AG04449 (cell line): ENCODE measurements at places on chromosomes 5 and 9.

DNA sequence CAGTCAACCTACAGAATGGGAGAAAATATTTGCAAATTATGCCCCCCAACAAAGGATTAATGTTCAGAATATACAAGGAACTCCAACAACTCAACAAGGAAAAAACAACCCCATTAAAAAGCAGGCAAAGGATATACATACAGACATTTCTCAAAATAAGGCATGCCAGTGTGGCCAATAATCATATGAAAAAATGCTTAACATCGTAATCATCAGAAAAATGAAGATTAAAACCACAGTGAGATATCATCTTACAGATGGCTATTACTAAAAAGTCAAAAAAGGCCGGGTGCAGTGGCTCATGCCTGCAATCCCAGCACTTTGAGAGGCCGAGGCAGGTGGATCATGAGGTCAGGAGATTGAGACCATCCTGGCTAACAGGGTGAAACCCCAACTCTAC, 103.2 kb downstream of the KLHL3 start:
- DNase-seq = no peak

- no peak for DNase-seq
These were observed 7.2 kb downstream of the SPATA31E1 start for GRCh38 chr9:87889882-87890252.

DNA sequence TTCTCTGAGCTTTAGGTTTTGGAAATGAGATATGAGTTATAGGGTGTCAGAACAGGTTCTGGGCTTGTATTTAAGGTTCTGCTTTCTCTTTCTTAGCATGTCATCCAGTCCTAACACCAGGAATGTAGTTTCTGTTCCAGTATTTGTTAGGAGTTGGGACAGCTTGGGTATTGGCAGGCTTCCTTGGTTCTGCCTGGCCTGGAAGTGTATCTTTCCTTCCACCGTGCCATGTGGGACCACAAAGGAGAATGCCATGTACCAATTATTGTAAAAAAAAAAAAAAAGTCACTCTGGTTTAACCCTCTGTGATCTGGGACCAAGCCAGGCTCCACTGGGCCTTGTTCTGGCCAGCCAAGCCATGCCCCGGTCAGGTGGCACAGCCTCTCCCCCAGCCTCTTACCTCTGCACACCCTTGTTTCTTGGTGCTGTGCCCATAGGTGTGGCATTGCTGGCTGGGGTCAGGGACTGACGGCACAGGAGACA, 47.8 kb downstream of the ARHGAP26 start:
- DNase-seq = no peak

- no peak for DNase-seq
These were observed 53.1 kb upstream of the IER5L start for GRCh38 chr9:129231022-129231739.

GRCh38 chr9:92446536-92446935, 22.3 kb upstream of the OMD start:
- no peak for DNase-seq

DNA sequence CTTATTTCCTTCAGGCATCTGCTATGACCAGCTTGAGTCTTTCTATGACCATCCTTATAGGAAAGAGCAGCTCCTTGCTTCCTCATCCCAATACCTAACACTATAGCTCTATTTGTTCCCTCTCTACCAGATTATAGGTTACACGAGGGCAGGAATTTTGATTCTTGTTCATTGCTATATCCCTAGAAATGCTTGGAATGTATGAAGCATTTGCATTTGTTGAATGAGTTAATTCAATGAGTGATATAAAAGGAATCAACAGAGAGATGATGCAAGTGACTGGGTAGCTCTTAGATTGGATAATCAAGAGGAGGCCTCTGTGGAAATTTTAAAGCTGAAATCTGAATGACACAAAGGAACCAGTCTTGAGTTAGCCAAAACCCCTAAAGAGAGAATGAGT, 13.9 kb downstream of the ZCCHC9 start:
- DNase-seq = peak; percentile 44

GRCh38 chr5:180173875-180174586, 35.0 kb downstream of the RASGEF1C start:
- DNase-seq = no peak

DNA sequence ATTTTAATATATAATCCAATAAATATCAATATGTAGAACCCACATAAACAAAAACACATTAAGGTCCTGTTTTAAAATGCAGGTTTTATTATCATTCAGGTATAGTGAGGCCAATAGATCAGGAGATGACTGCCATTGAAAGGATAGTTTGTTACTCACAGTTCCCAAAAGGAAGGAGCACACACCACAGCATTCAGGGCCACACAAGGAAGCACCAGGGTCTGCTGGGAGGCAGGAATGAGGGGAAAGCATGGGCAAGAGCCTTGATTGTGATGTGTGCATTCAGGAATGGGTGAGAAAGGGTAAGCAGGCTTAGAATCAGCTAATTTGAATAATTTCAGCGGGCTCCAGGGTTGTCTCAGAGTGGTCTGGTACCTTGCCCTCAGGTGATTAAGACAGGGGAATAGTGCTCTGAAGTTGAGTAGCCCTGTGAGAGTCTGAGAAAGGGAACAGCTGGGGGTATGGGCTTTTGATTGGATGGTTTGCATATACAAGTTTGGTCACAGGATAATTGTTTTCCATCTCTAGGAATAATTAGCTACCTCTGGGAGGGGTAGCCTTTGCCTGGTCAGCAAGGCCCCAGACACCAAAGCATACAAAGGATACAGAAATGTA, 19.8 kb upstream of the OTULIN start:
- no peak for DNase-seq

DNA sequence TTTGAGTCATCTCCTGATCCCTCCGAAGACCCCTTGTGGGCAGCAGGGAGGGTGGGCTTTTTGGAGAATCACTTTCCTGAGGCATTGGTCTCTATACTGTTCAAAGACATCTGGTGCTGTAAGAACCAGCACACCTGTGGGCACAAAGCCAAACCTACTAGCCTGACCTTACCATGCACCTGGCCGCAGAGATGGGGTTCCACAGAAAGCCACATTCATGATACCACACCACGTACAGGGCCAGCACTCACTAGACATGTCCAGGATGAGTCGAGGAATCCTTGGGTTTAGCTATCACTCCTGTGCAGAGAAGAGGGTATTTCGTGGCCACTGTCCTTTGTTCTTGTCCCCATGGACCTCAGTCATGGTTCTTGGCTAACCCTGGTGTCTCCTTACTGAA, 203.4 kb downstream of the CACNA1B start:
- DNase-seq = no peak

DNA sequence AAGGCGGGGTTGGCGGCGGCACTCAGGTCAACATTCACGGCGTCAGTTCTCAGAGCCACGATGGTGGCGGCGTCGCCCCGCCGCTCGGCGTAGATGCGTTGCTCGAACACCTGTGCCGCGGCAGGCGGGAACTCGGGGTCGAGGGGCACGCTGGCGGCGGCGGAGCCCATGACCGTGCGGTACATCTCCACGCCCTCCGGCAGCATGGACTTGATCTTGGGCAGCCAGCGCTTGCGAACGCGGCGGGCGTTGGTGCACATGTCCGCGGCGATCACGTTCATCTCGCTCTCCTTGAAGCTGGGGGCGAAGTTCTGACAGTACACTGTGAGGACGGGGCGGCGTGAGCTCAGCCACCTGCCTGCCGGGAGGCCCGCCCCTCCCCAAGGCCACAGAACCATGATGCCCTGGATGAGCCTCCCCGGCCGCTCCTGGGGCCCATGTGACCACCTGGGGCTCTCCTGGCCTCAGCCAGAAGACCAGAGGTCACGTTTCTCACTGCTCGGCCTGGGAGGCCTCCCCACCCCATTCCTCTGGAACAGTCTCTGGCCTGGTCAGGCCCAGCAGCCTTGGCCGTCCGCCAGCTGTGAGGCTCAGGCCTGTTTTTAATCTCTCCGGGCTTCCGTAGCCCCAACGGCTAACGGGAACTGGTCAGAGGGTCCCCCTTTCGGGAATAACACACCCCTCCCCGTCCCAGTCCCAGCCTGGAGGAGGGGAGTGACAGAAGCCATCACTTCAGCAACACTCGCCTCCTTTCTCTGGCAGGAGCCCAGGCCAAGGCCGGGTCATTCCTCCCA, 50.7 kb upstream of the UBAC1 start:
- DNase-seq = no peak

DNA sequence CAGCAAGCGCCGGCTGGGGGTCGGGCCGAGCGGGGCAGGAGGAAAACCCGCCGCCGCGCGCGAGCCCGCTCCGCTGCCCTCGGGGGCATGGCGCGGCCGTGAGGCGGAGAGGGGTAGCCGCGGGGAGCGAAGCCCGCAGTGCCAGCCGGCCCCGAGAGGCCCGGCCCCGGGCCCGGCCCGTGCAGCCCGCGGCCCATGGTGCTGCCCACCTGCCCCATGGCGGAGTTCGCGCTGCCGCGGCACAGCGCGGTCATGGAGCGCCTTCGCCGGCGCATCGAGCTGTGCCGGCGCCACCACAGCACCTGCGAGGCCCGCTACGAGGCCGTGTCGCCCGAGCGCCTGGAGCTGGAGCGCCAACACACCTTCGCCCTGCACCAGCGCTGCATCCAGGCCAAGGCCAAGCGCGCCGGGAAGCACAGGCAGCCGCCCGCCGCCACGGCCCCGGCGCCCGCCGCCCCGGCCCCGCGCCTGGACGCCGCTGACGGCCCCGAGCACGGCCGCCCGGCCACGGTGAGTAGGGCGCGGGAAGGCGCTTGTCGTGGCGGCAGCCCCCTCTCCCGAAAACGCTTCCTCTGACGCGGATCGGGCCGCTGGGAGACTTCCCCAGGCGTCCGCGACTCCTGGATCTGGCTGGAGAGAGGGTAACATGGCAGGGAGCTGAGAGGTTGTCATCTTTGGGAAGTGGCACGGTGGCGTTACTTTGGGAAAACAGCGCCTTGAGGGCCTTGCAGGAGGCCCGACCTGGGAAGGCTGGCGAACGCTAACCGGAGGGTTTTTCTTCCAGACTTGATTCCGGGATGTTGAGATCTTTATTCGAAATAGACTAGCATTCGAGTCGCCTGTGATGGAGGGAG, 523 bp downstream of the MAML1 start:
- DNase-seq = no peak

GRCh38 chr9:113952676-113953075, 76.6 kb downstream of the ZNF618 start:
- DNase-seq = no peak

GRCh38 chr5:33238826-33239695, 201.7 kb upstream of the TARS1 start:
- no peak for DNase-seq

DNA sequence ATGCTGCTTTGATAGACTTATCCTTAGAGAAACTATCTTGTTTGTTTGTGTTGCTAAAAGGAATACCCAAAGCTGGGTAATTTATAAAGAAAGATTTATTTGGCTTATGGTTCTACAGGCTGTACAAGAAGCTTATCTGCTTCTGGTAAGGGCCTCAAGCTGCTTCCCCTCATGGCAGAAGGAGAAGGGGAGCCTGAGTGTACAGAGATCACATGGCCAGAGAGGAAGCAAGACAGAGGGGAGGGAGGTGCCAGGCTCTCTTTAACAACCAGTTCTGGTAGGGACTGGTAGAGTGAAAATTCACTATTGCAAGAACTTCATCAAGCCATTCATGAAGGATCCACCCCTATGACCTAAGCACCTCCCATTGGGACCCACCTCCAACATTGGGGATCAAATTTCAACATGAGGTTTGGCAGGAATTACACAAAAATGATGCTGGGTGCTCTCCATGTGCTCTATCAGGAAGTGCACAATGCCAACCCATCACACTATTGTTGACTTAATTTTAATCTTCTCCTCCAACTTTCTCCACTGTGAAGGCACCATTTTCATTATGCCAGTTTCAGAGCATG, 115.1 kb upstream of the SHB start:
- no peak for DNase-seq

DNA sequence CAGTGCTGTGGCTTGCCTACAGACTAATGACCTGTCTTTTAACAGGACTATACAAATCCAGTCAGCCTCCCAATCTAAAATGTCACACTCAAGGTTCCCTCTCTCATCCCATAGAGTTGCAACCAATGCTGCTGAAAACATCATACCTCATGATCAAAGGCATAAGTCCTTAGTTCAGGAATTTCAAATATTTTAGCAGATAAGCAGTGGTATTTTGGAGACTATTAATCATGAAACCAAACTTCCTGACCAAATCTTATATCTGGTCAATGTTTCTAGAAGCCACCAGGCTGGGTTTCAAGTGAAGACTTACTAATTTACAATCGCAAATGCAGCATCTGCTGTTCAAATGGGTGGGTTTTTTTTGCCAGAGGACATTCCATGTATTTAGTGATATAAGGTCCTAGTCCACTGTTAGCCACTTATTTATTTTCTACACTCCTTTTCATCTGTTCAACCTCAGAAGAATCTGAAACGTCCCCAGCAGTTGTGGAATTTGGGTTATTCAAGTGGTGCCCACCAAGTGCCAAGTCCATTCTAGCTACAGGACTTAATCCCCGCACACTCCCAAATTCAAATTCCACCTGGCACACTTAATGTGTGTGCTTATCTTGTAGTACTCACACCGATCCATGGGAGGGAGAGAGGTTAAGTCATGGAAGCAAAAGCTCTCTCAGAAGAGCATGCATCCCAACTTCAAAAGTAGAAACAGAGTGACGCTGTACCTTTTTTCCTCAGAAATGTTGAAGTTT, 5.8 kb downstream of the TAS2R1 start:
- no peak for DNase-seq

- DNase-seq = no peak
These were observed 6.6 kb downstream of the GPR107 start for GRCh38 chr9:130060296-130060695.

DNA sequence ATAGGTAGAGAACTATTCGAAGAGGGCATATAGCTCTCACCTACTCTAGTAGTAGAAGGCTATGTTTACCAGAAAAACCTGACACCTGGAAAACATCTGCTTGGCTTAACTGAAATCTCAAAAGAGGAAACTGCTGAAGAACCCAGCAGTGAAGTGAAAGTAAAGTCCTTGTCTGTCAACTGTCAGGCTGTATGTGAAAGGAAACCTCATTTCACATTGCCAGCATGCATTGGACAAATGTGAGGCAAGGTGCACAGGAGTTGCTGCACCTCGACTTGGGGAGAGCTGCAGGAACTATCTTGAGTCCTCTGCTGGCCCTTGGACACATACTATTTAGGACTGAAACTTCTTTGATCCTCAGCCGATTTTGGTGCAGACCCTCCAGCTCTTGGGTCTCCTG, 53.3 kb downstream of the NREP start:
- DNase-seq = no peak

DNA sequence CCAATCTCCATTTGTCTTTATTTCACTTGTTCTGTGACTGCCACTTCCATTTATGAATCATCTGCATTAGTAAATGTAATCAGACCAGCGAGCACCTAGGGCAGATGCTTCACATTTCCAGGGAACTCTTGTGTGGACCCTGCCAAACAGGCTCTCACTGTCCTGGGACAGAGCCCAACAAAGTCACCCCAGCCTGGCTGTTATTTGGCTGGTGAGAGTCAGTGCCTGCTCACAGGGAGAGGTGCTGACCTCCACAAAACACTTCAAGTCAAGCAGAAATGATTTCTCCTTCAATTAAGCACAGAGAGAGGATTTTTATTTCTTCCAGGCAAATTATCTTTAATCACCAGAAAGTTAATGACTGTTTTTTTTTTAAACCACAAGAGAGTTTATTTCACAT, 568.0 kb downstream of the MTRR start:
- no peak for DNase-seq

DNA sequence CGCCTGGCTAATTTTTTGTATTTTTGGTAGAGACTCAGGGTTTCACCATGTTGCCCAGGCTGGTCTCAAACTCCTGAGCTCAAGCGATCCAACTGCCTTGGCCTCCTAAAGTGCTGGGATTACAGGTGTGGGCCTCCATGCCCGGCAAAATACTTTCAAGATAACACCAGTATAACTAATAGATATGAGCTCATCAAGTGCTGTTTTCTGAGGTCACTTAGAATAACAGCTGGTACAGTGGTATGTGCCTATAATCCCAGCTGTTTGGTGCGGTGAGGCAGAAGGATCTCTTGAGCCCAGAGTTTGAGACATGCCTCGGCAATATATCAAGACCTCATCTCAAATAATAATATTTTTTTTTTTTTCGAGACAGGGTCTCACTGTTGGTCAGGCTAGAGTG, 30.5 kb upstream of the CREBRF start:
- no peak for DNase-seq
